Trophoblast cell (in vitro differentiated cells and primary cell): ENCODE measurements at places on chromosomes 3 and 15.

- DNase-seq = peak; percentile 97
Measured at GRCh38 chr3:48459331-48459730, 12.8 kb downstream of the ATRIP start.

- no peak for DNase-seq
Measured at GRCh38 chr15:90481023-90481422, 48.7 kb upstream of the CRTC3 start.

DNA sequence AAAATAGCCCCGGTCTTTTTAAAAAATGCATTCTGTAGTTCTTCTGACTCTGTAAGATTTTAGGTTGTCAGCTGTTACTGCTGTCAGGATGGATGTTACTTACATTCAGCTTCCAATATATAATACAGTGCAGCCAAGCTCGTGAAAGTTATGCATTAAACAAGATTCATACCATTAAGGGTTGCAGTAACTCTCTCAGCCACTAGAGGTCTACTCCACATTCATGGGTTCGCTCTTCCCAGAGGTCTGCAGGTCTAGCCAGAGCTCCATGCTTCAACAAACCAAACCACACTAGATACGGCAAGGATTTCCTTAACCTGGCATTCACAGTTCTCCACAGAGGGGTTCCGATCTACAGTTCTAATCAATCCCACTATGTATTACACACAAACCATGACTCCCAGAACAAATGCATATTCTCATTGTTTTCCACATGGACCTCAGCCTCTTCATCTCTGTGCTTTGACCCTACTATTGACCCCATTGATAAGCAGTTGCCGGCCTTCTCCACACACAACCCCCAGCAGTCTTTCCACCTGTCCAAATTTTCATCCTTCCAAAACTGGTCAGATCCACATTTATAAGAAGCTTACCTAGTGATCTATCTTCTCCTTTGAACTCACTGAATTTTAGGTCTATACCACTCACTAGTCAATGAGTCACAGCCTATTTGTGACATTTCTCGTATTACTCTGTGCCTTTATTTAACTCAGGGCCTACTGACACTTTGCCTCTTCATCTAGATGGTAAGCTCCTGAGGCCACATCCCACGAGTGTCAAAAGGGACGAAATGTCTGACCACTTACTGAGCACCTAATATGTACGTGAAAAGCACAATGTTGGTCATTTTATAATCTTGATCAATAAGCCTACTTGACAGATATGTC lies 33.7 kb downstream of the RORA start:
- peak; percentile 7 for DNase-seq

- DNase-seq = no peak
Measured at GRCh38 chr3:21750080-21750696, 822 bp downstream of the ZNF385D start.

GRCh38 chr3:144773350-144773749 lies 801.7 kb downstream of the DIPK2A start:
- no peak for DNase-seq

GRCh38 chr15:76636059-76636458 lies 269.1 kb downstream of the SCAPER start:
- DNase-seq = no peak

GRCh38 chr3:168416446-168416845 lies 320.7 kb upstream of the GOLIM4 start:
- DNase-seq = peak; percentile 59

DNA sequence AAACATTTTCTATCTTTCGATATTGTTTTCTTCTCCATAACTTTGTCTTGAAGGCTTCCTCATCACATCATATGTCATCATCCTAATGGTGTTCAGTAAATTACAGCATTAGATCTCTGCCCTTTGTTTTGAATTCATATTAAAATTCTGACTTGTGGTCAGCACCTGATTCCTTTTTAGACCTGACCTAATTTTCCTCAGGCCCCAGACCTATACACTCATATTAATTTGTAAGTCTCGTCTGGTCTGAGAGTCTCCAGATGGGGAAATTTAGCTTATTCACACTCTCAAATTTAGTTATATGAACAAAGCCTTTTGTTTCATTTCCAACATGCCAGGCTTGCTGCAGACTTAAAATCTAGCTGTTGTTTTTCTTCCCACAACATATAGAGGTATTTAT lies 248.4 kb downstream of the KCNH8 start:
- no peak for DNase-seq

GRCh38 chr3:15356176-15356575 lies 23.8 kb upstream of the SH3BP5 start:
- DNase-seq = peak; percentile 41

DNA sequence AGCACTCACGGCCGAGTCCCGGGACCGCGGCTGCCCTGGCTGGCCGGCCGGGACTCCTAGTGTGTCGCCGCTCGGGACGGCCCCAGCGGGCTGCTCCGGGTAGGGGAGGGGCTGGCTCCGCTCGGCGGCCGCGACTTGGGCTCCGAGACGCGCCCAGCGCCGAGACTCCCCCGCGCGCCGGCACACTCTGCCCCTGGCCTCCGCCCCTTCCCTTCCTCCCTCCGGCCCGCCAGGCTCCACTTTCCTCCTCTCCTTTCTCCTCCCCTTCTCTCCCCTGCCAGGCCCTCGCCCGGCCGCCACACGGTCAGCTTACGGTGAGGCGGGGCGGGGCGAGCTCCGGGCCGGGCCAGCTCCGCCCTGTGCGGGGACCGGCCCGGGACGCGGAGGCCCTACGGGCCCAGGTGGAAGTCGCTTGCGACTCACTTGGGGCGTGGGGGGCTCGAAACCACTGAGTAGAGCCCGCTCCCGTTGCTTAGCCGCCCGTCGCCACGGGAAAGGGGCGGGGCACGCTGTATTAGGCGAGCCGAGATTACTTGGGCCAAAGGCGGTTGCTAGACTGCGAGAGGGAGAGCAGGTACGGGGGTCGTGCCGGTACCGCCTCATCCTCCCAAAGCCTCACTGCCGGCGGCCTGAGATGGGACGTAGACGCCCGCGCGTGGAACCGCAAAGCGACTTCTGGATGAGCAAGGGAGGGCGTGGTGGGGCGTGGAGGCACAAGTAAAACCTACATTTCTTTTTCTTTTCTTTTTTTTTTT lies at the start of gene ITGB5:
Gene ITGB5 (minus strand): TSS at position 189 of the 755 bp plus-strand sequence. CDS start 365 bp downstream, outside the sequence.
- peak; percentile 71 for DNase-seq

DNA sequence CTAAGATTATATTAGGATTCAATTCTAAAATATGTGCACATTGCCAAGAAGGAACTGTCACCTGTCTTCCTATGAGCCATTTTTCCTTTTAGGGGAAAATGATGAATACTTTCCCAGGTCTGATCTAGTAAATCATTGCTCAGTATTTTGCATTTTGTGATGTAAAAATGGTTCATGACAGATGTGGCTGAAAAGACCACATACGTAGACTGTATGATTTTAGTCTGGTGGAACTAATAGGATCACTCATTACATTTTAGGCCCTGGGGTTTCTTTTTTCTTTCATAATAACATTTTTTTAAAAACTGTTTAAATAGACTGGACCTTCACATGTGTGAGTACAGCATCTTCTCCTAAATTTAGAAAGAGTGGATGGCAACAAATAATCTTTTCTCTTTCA lies 201.7 kb upstream of the MLF1 start:
- DNase-seq = no peak

GRCh38 chr3:139434764-139435307 lies 41.5 kb downstream of the RBP2 start:
- peak; percentile 90 for DNase-seq

DNA sequence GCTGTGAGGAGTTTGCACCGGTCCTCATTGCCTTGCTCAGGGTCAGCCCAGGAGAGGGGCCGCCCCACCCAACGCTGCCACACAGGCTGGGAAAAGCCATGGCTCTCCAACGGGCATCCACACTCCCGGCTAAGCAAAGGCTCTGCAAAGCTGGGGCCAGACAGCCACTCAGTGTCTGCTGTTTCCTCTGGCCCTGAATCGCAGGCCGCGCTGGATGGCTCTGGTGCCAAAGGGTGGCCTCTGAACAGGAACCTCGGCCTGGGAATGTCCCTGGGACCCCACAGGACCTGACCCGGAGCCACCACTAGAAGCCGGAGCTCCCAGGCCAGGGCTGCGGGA lies 42.9 kb downstream of the RPN1 start:
- no peak for DNase-seq

DNA sequence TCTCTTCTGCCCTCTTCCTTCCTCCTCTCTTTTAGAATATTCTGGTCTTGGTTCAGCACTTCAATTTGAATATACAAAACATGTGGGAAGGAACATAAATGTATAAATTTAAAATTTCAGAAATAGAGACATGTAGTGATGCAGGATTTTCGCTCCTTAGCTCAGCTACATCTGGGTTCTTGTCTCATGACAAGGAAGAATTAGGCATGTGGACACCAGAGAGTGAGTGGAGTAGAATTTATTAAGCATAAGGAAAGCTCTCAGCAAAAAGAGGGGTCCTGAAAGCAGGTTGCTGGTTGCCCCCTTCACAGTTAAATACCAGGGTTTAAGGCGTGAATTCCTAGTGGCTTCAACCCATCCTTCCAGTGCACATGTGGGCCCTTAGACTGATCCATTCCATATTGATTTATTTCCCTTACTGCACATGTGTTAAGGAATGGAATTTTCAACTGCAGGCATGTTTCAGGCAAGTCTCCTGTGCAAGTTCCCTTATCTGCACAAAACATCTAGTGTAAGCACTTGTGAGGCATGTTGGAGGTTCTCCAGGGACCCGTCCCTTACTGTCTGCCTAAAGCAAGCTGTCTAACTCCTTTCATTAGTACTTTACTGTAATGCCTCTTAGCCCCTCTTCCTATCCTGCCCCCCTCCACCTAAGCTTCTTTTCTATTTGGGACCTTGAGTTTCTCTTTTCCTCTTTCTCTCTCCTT lies 133.2 kb upstream of the STRIT1 start:
- DNase-seq = peak; percentile 20

DNA sequence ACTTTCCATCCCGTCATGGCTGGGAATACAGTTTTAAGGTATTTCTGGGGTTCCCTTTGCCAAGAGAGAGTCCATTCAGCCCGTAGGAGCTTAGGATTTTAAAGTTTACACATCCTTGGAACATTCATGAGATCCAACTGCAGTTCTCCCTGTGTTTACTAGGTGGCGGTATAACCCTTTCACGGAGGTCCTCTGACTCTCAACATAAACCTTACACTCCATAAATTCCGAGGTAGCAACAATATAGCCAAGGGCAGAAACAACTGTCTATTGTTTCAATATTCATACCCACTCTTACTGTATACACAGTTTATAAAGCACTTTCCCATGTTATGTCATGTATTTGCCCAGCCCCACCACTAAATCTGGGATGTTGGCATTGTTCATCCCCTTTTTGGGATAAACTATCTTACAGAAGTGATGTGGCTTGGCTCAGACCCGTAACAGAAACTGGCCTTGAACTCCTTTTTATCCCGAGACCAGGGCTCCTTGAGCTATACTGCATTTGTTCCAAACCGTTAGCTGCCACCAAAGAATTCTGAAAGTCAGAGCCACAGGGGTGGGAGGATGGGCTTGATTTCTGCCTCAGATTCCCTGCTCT lies 69.2 kb upstream of the COL6A5 start:
- DNase-seq = peak; percentile 10

DNA sequence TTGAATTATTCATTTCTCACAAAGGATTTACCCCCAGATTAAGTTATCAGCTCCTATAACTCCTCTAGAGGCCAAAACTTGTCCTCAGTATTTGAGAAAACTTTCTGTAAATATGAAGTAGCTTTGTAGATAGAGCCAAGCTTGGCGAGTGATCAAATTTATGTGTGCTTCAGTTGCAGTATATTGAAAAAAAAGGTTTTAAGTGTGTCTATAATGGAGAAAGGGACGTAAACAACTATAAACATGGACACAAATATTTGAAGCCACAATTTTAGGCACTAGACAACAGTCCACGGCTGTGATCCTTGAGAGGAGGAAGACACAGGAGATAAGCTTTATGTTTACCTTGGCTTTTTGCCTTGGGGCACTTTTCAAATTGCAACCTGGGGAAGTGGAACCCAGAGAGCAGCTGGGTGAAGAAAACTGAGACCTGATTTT lies 118.7 kb downstream of the THRB start:
- DNase-seq = no peak

GRCh38 chr3:9808345-9809037 lies 1.6 kb upstream of the TTLL3 start:
- peak; percentile 13 for DNase-seq

DNA sequence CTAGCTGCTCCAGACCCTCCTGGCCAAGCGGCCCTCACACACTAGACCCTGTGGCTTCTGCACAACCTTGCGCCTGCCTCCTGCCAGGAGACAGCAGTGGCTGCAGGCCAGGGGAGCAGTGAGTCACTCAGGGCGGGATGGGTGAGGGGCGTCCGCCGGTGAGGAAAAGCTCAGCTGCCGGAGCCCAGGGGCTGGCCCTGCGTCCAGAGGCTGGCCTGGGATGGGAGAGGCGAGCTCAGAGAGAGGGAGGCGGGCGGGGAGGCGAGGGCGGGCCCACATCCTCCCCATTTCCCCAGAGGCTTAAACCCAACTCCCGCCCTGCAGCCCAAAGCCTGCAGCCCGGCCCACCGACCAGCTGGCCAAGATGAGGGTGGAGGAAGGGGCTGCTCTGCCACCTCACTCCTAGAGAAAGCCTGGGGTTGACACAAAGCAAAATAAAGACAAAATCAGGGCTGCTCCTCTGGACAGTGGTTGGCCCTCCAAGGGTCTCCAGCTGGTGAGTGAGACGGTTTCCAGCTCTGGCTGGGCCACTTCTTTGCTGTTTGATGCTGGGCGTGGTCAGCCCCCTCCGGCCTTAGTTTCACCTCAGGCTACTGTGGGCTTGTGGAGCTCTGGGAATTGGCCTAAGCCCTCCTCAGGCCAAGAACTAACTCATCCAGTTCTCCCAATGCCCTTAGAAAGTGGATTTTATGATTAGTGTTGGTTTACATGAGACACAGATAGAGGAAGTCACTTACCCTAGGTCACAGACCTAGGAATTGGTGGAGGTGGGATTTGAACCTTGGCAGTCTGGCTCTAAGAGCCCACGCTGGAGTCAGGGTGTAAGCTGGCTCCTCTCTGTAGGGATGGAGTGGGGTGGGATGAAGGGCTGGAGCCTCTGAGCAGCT lies 50.6 kb downstream of the IQSEC1 start:
- DNase-seq = peak; percentile 88

DNA sequence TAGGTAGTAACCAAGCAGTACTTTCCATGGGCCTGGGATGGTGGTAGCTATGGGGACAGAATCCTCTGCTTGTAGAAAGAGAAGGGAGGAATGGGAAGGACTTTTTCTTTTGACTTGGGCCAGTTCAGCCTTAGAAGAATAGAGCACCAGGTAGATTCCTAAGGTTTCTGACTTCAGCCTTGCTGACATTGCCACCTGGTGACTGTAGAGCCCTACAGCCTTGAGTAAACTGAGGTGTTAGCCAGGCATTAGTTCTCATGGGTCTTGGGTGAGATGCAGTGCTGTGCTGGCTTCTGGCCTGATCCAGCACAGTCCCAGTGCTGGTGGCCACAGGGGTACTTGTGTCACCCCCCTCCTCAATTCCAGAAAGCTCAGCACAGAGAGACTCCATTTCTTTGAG lies 171.1 kb downstream of the ZBBX start:
- DNase-seq = peak; percentile 7

GRCh38 chr3:133992951-133993620 lies 36.6 kb downstream of the SLCO2A1 start:
- no peak for DNase-seq

GRCh38 chr3:73084170-73084569 lies 22.7 kb downstream of the EBLN2 start:
- no peak for DNase-seq

GRCh38 chr15:73797366-73798158 lies 44.4 kb upstream of the INSYN1 start:
- no peak for DNase-seq
